Heart left ventricle (tissue), 16 donors: ENCODE measurements at places on chromosomes 2 and 18.

DNA sequence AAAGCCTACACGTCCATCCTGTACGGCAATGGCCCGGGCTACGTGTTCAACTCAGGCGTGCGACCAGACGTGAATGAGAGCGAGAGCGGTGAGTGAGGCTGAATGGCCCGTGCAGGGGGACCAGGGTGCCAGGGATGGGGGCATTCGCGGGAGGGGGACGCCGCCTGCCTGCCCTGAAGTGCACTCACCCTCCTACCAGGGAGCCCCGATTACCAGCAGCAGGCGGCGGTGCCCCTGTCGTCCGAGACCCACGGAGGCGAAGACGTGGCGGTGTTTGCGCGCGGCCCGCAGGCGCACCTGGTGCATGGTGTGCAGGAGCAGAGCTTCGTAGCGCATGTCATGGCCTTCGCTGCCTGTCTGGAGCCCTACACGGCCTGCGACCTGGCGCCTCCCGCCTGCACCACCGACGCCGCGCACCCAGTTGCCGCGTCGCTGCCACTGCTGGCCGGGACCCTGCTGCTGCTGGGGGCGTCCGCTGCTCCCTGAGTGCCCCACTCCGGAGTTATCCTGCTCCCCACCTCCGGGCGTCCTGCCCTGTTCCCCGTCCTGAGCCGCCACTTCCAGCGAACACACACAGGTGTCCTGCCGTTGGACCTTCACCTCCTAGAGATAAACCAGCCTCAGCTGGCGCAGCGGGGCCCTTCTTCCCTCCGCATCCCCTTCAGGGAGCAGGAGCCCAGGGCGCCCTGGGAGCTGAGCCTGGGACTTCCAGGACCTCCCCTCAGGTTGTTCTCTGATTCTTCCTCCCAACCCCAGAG is 2.9 kb downstream of the ALPI start:
- no peak overlapping the region for H3K27ac ChIP-seq
- no peaks in the 10 kb centered on the region for H3K4me1 ChIP-seq
- H3K4me3 ChIP-seq, result no peak overlapping the region
- H3K36me3 ChIP-seq, result no peaks in the 10 kb centered on the region
- no peak for DNase-seq
- H3K27me3 ChIP-seq, result no peaks in the 10 kb centered on the region

DNA sequence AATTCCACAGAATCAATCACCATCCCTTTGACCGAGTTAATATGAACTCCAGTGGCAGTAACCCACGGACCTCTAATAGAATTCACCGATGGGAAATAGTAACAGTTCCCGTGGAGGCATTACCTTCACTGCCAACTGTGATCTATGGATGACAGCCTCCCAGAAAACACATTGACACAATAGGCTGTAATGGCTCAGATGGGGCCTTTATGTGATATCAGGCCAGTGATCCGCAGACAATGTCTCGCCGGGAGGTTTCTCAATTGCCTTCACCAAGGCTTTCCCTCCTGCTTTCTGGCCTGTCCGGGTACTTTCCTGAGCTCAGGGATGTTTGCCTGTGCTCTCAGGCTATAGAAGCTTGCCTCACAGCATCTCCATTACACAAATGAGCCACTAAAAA is 34.4 kb upstream of the KLF7 start:
- no peak overlapping the region for H3K27ac ChIP-seq
- H3K4me3 ChIP-seq, result no peak overlapping the region
- DNase-seq, result no peak
- H3K4me1 ChIP-seq, result no peaks in the 10 kb centered on the region
- no peaks in the 10 kb centered on the region for H3K27me3 ChIP-seq
- no peaks in the 10 kb centered on the region for H3K36me3 ChIP-seq

DNA sequence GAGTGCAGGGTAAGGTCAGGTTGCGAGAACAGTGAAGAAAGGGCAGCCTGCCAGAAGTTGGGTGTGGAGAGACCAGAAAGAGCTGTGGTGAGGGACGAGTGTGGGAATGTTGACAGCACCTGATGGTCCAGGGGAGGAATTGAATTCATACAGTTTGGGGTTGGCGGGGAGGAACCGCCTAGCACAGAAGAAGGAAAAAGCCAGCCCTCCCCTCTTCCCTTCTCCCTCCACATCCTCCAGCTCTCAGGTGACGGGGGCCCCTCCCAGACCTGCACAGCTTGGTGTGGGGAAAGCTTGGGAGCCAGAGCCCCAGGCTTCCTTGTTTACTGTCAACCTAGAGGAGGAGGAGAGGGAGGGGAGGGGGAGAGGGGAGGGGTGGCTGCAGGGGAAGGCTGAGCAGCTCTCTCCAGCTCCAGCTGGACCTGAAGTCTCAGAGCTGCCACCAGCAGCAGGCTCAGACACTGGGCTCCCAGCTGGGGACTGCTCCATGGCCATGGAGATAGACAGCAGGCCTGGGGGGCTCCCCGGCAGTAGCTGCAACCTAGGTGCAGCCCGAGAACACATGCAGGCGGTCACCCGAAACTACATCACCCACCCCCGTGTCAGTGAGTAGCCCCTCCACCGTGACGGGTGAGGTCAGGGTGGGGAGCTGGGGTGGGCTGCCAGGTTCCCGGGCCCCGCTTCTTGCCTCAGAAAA is at the start of gene ATP6V1B1:
Gene ATP6V1B1 (plus strand): TSS at position 433 of the 697 bp plus-strand sequence. CDS start 55 bp downstream, at position 488.
- H3K36me3 ChIP-seq, result no peaks in the 10 kb centered on the region
- DNase-seq, result no peak
- H3K4me3 ChIP-seq, result no peak within 1 kb of the TSS
- H3K27ac ChIP-seq, result no peak within 1 kb of the TSS

DNA sequence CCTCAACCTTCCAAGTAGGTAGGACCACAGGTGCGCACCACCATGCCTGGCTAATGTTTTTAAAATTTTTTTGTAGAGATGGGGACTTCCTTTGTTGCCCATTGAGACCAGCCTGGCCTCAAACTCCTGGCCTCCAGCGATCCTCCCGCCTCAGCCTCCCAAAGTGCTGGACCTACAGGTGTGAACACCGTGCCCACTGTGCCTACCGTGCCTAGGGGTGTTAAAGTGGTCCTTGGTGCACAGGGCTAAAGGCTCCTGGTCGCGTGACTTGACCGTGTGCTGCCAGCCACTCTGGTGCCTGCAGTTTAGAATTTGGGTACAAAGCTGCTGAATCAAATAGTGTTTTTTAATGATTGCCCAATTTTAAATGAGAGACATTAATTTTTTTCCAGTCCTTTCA is 51.0 kb upstream of the KCNG2 start:
- H3K4me3 ChIP-seq, result no peak overlapping the region
- no peak for DNase-seq
- no peaks in the 10 kb centered on the region for H3K4me1 ChIP-seq
- peaks cover 46% of the 10 kb centered on the region for H3K36me3 ChIP-seq
- H3K27ac ChIP-seq, result no peak overlapping the region
